ENCODE measurements at places on chromosomes 16 and 17. TPM values are rescaled to one million over a fixed set of nuclear protein-coding genes. Genes with fewer than 3 reads are reported as not detected.

DNA sequence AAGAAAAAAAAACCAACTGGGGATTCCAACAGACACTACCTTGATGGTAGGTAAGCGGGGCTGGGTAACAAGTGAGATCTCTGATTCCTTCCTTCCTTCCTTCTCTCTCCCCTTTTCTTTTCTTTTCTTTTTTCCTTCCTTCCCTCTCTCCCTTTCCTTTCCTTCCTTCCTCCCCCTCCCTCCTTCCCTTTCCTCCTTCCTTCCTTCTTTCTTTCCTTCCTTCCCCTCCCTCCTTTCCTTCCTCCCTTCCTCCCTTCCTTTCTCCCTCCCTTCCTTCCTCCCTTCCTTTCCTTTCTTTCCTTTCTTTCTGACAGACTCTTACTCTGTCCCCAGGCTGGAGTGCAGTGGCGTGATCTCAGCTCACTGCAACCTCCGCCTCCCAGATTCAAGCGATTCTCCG is 20.0 kb downstream of the OR2C1 start:
- no peak for DNase-seq

- no peak for DNase-seq
Observed at GRCh38 chr17:13646411-13646810, 44.7 kb upstream of the HS3ST3A1 start.

GRCh38 chr17:4480929-4481898 is 17.5 kb upstream of the SPNS2 start:
- DNase-seq = peak; percentile 37

- no peak for DNase-seq
Observed at GRCh38 chr16:69334696-69335095, 4.3 kb upstream of the PDF start.

DNA sequence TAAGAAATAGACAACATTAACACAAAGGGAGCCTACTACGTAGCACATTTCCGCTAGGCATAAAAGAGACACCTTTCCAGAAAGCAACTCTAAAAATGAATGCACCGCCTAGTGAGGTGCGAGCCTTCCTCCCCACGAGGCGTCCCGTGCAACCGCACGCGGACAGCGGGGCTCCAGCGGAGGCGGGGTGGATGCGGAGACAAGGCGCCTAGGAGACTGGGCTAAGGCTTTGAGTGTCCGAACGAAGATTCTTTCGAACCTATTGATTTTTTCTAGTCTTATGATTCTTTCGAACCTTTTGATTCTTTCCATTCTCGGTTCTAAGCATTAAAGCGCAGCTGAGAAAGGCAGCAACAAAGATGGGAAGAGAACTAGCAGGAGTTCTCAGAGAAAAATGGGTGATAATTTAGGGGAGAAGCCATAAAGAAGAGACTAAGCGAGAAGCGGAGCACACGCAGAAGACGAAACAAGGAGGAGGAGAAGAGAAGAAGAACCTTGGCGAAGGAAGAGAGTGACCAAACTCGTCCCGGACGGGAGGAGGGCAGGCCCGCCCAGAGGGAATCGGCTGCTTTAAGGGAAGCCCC is 394 bp upstream of the CPD start:
- peak; percentile 38 for DNase-seq

DNA sequence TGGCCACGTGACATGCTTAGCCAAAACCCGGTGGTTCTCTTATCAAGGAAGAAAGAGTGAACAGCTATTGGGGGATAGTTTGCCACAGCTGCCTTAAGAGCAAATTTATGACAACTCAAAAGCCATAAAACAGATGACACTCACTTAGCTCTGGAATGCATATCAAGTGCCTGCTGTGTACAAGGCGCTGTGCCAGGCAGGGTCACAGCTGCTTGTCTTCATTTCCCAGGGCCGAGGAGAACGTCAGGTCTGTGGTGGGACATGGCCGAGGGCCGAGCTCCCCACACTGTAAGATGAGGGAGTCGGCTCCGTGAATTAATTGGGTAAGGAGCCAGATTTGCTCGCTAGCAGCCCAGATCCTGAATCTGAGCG is 14.0 kb downstream of the EEF2K start:
- DNase-seq = no peak

- no peak for DNase-seq
Observed at GRCh38 chr17:859061-859823, 77.1 kb downstream of the MRM3 start.

- DNase-seq = no peak
Observed at GRCh38 chr17:55384643-55385232, 36.9 kb downstream of the MMD start.

GRCh38 chr16:85374571-85374872 is 238.6 kb upstream of the GSE1 start:
- DNase-seq = no peak

The NUP93 gene
- total RNA-seq = 82.5 TPM

The GPR142 gene
- not detected for total RNA-seq

The CIITA gene
- 18.8 TPM for total RNA-seq

The ZNF276 gene
- total RNA-seq = 171 TPM

The MMP2 gene
- 0.36 TPM for total RNA-seq

The SCNN1B gene
- not detected for total RNA-seq

The HS3ST3A1 gene
- not detected for total RNA-seq

The CDH16 gene
- total RNA-seq = not detected
